ENCODE measurements at places on chromosomes 2 and 18.

GRCh38 chr2:239464166-239465016 lies 63.6 kb upstream of the HDAC4 start:
- no peak for DNase-seq

DNA sequence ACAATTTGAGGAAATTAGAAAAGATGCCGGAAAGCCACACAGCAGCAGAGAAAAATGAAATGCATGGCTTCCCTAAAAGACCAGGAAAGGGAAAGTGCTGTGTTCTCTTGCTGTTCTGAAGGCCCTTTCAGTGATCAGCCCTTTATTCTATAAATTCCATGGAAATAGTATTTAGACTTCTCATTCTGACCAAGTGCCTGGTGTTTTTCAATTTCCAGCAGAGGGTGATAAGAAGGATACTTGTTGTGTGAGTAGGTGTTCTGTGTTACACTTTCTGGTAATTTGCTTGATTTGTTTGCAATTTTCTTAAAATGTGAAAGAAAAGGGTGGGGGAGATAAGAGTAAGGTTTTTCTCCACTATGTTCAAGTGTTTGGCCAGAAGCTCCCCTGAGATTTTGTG lies 504.5 kb downstream of the IRS1 start:
- no peak for DNase-seq

GRCh38 chr18:79642626-79643025 lies 37.0 kb upstream of the CTDP1 start:
- DNase-seq = peak; percentile 4

- no peak for DNase-seq
These were observed 458.7 kb upstream of the GCFC2 start for GRCh38 chr2:76169276-76170008.

- no peak for DNase-seq
These were observed 1399.6 kb upstream of the ZEB2 start for GRCh38 chr2:145919477-145919876.

DNA sequence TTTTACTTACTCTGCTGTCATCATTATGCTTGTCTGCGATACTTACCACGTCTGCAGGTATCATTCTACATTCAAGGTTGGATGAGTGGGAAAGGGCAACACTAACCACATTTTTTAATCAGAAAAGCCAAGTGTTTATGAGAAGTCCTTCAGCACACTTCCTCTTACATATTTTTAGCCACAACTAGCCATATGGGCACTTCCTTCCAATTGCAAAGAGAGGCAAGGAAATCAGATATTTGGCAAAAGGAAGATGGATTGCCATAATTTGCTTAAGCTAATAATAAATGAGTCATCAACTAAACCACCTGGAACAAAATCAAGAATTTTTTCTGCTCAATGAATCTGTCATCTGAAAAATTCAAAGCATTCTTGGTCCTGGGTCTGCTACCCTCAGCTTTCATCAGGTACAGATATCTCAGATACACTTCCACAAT lies 16.7 kb upstream of the MRO start:
- no peak for DNase-seq

GRCh38 chr2:39431592-39432316 lies 5.3 kb downstream of the MAP4K3 start:
- DNase-seq = no peak

GRCh38 chr18:60413944-60414547 lies 41.5 kb upstream of the MC4R start:
- no peak for DNase-seq

- DNase-seq = no peak
These were observed 113.7 kb downstream of the RIT2 start for GRCh38 chr18:43001821-43002220.

- DNase-seq = no peak
These were observed 155.8 kb downstream of the RTN4 start for GRCh38 chr2:54894467-54894866.

DNA sequence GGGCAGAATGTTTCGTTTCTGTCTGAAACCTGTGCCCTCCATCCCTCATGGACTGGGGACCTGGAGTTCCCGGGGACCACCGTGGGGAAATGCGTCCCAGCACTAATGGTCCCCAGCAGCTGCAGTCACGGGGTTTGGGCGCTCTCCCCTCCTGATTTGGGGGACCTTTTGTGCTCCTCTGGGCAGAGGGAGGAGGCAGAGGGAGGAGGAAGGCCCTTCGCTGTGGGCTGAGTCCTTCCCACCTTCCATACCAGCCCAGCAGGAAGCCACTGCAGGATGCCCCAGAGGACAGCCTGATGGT lies 3.2 kb downstream of the GPR35 start:
- no peak for DNase-seq

- no peak for DNase-seq
These were observed 339.2 kb downstream of the PDE11A start for GRCh38 chr2:177733322-177733855.

GRCh38 chr18:4888251-4889040 lies 308.6 kb downstream of the AKAIN1 start:
- no peak for DNase-seq

- no peak for DNase-seq
These were observed 35.4 kb downstream of the SCN7A start for GRCh38 chr2:166458674-166459073.

DNA sequence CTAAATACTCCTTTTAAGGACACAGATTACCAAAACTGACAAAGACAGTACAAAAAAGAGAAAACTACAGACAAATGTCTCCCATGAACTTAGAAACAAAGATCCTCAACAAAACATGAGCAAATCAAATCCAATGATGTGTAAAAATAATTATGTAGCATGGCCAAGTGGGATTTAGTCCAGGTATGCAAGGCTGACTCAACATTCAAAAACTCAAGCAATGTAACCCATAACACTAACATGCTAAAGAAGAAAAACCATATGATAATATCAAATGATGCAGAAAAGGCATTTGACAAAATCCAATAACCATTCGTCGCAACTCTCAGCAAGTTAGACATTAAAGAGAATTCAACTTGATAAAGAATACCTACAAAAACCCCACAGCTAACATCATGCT lies 239.0 kb upstream of the KLHL29 start:
- DNase-seq = no peak

GRCh38 chr2:151437630-151438029 lies 27.9 kb downstream of the RIF1 start:
- peak; percentile 60 for DNase-seq

- DNase-seq = no peak
These were observed 217.8 kb downstream of the ANAPC1 start for GRCh38 chr2:111666160-111666559.

DNA sequence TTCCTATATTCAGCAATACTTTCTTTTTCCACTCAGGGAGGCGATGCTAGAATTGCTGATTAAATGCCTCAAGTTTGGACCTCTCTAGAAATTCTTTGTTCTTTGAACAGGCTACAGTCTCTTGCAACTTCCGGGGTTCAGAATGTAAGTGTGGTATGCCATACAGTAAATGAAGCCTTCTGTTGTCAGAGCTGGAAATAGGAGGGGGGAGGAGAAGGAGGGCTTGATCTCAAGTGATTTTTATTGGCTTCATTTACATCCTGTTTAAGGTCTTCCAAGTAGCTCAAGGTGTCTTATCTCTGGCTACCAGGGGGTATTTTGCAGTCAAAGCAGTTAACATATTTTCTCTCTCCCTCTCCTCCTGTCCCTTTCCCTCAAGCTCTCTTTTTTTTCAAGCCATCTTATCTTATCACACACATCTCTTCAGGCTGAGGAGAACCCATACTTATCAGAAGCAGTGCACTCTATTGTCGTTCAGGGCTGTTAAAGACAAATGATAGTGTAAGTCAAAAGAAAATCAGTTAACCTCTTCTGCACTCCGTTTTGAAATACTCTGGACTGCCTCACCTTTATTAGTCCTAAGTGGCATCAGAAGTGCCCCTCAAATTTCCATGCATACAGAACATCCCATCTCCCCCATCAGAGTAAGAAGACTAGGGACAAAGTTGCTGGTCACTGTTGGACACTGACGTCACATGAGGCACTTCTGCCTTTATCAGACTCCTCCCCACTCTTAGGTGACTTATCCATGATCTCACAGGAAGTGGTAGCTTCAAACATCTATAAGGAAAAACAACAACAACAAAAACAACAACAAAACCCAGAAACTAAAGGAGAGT lies 112.2 kb downstream of the ZNF521 start:
- no peak for DNase-seq

- DNase-seq = no peak
These were observed 11.8 kb downstream of the RASGRP3 start for GRCh38 chr2:33488178-33488690.

GRCh38 chr18:76430636-76431035 lies 64.4 kb downstream of the ZNF516 start:
- no peak for DNase-seq

DNA sequence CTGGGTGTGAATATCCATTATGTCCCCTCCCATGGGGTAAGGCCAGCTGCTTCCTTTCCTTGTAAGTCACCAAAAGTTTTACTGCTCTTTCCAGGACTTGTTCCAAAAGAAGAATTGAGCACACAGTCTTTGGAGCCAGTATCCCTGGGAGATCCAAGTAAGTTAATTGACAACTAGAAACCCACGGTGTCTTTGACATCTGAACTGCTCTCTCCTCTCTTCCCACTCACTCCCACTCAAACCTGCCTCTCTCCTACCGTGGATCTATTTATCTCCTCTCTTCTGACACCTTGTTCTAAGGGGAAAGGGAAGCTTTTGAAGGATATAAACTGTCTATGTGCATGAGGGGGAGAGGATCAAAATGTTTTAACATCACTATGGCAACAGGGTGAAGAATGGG lies 86.7 kb downstream of the VIT start:
- no peak for DNase-seq

DNA sequence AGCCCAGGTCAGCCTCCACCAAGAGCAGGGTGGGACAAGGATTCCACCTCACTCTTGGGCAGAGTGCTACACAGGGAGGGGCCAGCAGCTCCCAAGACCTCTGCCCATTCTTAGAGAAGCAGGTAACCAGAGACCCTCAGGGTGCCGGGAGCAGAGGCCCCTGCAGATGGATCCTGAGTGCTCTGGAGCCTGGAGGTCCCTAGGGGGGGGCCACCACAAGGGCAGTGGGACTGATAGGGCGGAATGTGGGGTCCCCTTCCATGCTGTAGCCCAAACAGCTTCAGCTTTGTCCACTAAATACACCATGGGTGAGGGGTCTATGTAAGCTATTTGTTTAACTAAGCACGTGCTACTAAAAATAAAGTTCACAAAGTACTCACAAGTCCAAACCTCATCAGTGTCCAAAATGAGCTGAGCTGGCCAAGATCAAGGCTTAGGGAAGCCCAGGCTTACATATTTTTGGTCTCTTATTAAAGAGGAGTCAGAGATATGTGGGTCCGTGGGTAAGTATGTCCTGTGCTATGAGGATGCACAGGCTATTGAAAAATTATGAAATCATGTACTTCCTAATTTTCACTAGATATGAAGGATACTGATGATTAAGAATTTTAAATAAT lies 21.5 kb upstream of the GPC1 start:
- DNase-seq = no peak

DNA sequence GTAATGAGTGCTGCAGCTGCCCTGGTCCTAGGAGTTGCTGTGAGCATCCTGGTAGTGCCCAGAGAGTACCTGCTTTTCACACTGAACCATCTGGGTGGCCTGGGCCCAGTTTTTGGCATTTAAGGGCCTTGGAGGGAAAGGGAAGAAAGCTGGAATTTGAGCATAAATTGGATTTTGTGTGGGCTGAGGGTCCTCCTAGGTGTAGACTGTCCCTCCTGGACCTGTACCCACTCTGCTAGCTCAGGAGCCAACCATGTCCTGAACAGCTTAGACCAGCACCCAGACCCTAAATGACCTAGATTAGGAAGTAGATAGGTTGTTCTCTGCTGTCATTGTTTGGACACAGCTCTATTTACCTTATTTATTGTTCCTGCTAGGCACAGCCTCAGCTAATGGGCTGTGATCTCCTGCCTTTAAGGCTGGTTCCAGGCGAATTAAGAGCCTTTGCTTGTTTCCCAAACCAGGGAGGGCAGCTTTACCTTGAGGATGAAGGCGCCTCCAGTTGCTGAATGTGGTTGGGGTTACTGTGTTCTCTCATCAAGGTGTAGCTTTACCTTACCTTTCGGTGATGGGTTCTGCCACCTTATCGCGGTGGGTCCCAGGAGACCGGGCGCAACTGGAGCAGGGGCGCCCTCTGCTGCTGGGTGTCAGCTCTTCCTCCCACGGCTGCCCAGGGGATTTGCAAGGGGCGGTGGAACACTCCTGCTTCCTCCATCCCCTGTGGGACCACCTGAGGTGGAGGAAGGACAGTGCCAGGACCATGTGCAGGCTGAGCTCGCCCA lies 34.4 kb downstream of the ITGA6 start:
- peak; percentile 79 for DNase-seq

DNA sequence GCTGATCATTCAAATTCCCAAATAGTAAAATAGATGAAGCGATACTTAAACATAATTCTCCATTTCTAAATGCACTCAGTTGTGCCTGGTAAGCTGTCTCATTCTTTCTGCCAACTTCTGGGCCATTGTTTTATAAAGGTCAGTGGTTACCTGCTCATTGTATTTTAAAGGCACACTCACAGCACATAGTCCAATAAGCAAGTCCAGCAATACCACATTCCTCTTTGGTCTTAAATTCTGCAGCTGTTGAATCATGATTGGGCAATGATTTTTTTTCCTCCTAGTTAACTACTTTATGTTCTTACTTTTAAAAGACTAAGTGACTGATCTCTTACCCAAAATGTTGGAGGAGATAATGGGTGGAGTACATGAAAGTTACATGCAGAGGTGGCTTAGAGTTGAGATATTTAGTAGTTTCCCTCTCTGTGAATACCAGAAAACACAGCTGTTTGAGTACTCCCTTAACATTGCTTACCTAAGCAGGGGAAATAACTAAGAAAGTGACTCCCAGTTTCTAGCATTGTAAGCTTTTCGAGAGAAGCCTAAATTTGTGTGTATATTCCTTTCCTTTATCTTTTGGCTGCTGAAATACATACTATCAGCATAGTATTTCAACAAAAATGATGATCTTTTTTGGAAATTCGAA lies 220.7 kb downstream of the CAMKMT start:
- DNase-seq = no peak

DNA sequence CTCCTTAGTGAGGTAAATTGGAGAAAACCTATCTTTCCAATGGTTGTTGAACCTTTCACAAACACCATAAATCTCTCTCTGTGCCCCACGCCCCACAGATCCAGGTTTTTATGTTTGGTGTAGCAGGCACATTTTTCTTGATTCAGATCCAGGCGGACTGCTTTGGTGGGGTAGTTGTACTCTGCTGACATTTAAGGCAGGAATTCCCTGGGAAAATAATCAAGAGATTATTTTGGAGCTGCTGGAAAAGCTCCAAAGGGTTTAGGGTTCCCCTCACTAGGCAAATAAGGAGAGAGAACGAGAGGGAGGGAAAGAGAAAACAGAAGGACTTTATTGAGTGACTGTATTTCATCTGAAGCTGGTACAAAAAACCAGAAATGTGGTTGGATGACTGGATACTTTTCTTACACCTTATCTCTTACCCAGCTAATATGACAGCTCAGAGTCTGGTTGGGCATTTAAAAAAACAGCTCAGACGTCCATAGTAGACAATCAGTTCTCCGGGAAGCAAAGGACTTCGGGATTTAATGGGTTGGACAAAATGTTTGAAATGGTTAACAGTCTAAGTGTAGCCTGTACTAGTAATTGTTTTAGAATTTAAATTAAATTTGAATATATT lies 3.6 kb upstream of the AQP4 start:
- no peak for DNase-seq
